ENCODE measurements at places on chromosomes 5 and 9. TPM values are rescaled to one million over a fixed set of nuclear protein-coding genes. Genes with fewer than 3 reads are reported as not detected.

Gene PCDHA1
- not detected for total RNA-seq

Gene QRFP
- not detected for total RNA-seq

Gene SOX30
- total RNA-seq, result 0.19 TPM

Gene SEMA4D
- total RNA-seq, result 24.1 TPM

Gene CKMT2
- total RNA-seq, result 1,804 TPM

Gene LOX
- 5.0 TPM for total RNA-seq

Gene SV2C
- total RNA-seq, result 0.22 TPM

Gene MSX2
- total RNA-seq, result 1.4 TPM

Gene ZNF354C
- total RNA-seq, result 4.7 TPM
